ENCODE measurements at places on chromosomes 4 and X.

DNA sequence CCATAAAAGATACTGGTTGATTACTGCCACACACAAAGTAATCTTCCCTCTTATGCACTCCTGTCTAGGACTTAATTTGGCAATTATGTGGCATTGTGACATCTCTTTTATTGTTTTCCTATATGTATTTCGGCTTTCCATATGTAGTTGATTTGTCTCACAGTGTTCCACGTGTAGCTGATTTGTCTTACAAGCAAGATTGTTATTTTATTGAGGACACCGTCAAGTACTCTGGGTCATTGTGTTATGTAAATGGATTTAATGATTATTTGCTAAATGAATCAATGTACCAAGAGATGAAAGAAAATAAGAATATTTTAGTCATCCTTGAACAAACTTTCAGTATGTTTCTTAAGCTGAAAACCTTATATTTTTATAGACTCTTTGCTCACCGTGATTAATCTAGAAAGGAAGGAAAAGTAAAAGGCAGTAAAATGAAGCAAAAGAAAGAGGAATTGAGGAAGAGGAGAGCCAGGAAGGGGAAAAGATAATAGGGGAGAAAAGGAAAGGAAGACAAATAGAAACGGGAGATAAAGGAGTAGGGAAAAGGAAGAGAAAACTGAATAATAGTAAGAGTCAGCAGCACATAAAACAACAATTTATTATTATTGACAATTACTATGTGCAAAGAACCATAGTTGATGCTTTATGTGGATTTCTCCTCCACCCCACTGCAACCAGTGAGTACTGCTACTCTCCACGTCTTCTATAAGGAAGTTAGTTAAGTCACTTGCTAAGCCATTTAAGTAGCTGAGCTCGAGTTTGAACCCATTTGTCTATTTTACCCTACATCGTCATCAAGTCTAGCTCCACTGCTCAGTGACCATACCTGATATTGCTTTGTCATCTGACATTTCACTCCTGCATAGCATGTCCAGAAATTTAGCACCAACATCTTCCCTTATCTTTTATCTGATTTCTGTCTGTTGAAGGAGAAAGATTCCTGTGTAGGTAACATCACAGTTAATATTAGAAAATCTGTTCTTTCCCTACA is 336.5 kb downstream of the BMPR1B start:
- DNase-seq: no peak

DNA sequence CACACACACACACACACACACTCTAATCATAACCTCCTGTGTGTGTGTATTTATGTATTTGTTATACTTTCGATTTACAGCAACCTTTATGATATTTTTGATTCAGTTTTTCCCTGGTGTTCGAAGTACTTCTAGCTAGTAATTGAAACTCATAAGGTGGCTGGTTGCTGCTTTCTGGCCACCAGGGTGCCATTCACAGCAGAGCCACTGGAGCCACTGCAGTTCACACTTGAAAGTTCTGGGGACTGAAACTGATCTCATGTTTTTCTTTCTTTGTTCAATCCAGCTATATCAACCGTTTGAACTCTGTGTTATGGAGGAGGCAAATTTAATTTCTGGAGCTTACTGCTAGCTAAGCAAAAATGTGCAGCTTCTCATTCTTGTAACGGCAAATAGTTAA is 419.4 kb downstream of the ADGRL3 start:
- DNase-seq: no peak

GRCh38 chr4:108219998-108220397 is 51.3 kb upstream of the LEF1 start:
- DNase-seq: no peak

DNA sequence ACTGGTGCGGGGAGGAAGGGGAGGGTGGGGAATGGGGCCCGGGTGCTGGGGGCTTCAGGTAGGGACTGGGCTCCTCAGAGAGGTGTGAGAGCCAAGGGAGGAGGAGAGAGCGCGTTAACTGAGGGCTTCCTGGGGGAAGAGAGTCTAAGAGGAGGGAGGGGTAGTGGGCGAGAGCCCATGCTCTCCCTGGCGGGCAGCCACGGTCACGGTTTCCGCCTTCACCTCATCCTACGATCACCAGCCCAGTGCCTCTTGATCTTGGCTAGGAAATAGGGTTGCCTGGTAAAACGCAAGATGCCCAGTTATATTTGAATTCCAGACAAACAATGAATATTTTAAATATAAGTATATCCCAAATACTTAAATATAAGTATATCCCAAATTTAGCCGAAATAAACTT is 60.8 kb upstream of the GRPEL1 start:
- no peak for DNase-seq

DNA sequence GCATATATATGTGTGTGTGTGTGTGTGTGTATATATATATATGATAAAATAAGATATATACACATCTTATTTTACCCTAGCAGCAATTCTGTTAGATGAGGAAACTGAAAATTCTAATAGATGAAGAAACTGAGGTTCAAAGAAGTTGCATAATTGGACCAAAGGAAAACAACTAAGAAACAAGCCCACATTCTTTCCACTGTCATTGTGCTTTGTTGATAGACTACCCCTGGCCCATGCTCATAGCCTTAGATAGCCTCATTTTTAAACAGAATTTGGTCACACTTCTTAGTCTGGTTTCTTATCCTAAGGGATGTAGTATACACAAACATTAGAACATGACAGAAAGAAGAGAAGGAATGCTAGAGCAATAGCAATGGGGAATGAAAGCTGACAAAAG is 138.8 kb downstream of the NDST3 start:
- DNase-seq: no peak

DNA sequence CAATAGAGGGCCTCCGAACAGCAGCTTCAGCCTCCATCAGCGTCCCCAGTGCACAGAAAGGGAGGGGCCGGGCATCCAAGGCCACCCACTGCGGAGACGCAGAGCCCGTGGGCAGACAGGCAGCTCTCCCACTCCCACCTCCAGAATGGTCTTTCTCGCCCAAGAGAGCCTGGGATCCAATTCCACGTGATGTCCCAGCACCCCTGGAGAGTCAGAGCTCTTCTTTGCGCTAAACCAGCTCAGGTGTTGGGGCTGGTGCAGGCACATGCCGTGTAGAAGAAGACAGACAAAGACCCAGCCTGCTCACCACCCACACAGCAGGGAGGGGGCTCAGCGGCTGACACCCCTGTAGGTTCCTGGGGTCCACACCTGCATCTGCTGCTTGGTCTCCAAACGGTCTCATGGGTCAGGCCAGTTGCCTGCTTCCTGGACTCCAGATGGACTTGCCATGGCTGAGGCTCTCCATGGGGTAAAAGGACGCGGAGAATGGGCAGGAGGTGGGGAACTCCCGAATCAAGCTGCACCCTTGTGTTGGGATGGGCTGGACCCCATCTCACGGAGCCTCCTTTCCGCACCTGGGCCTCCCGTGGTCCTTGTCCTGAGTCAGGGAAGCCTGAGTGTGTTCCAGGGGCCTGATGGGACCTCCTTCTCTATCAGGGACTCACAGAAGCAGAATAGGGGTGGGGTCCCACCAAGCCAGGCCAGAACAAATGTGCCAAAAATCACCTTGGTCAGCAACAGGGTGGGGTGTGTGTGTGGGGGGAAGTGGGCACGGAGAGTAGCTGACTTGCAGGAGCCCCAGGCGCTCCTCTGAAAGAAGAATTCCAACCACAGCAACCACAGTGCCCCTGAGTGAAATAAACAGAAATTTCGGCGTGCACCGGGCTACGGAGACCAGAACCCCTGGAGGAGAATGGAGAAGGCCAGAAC is 11.6 kb upstream of the ASMTL start:
- peak; percentile 48 for DNase-seq

GRCh38 chr4:85672116-85672515 is 197.2 kb downstream of the ARHGAP24 start:
- DNase-seq: no peak

DNA sequence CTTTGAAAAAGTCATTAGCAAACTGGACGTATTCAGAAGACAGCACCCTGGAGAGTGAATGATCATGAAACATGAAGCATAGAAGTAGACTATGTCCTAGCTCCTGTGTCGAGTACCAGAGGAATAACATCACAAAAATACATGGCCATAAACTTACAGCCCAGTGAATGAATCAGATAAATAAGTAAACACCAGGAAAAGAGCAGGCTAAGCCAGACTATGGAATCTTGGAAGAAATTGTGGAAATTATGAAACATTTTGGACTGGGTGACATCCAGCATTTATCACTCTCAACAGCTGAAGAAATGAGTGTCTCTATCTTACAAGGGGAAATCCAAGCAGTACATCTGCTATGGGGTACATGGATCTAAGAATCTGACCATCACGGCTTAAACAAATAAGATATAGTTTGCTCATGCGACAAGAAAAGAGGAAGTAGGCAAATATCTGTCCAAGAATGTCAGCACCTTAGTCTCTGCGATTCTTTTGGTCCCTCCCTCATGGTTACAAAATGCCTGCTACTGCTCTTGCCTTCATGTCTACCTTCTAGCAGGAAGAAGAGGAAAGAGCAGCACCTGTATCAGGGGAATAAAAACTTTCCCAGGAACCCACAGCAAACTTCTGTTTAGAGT is 481.5 kb downstream of the BCOR start:
- DNase-seq: no peak

- DNase-seq: peak; percentile 55
These were observed 127.4 kb upstream of the RPL34 start for GRCh38 chr4:108492816-108493595.

GRCh38 chr4:123345935-123346300 is 50.7 kb upstream of the SPRY1 start:
- DNase-seq: no peak

DNA sequence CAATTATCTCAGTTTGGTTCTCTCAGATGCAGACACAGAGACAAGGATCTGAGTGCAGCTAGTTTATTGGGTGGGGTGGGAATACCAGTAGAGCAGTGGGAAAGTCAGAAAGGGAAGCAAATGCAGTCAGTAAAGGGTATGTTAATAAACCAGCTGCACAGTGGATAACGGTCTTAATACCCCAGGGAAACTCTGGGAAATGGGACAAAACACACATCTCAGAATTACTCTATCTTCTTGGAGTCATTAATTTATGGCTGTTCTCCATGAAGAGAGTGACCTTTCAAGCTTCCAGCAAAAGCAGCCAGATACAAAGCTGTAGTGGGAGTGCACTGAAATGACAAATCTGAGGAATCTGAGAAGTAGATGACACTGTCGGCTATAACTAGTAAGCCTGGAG is 73.3 kb upstream of the NALF2 start:
- no peak for DNase-seq

- no peak for DNase-seq
These were observed 30.2 kb downstream of the RBBP7 start for GRCh38 chrX:16839852-16840460.

- no peak for DNase-seq
These were observed 39.3 kb upstream of the FAM47B start for GRCh38 chrX:34903316-34903715.

DNA sequence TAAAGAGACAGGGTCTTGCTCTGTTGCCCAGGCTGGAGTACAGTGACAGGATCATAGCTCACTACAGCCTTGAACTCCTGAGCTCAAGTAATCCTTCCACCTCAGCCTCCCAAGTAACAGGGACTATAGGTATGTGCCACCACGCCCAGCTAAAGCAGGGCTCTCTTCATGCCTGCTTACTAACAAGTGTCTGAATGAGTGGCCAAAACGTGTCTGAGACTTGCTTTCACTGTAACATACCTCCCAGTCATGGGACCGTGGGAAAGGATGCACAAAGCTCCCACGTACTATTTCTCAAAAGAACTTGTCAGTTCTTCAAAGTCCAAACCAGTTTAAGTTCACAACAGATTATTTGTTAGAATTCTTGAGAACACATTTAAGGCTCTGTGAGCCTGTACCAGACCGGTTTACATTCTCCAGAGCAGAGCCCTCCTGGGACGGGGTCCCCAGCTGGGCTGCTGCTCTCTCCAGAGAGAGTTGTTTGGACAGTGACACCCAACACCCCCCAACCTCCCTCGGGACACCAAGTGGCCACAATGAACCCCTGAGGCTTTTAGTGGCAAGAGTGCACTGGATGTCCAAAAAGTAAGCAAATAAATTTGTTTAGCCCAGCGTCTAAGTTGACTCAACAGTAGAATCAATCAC is 24.1 kb downstream of the SH3KBP1 start:
- DNase-seq: no peak

DNA sequence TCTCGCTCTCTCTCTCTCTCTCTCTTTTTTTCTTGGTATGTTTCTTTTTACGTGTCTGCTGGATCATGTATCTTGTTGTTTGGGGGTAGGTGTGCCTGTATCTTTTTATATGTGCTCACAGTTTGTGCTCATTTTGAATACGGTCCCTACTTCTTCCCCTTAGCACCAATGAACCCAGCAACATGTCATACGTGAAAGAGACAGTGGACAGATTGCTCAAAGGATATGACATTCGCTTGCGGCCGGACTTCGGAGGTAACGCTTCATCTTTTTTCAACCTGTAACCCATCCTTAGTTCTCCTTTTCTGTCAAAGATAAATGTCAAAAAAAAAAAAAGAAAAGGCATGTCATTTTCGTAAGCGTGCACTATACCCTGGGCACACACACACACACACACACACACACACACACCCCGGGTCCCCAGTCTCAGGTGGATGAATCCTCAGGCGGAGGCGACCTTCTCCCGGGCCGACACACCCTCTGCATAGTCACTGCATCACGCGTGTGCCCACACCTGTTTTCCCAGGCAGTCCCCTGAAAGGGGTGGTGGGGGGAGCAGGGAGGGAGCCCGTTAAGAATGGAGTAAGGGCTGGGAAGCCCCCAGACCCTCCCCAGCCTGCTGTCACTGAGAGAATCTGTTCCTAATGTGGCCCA is 511 bp downstream of the GABRB1 start:
- DNase-seq: peak; percentile 4

GRCh38 chrX:30635630-30636029 is 17.6 kb upstream of the GK start:
- DNase-seq: peak; percentile 19

- no peak for DNase-seq
These were observed 160 bp downstream of the LCORL start for GRCh38 chr4:18021470-18021719.

GRCh38 chr4:86924811-86925210 is 10.0 kb upstream of the AFF1 start:
- no peak for DNase-seq

DNA sequence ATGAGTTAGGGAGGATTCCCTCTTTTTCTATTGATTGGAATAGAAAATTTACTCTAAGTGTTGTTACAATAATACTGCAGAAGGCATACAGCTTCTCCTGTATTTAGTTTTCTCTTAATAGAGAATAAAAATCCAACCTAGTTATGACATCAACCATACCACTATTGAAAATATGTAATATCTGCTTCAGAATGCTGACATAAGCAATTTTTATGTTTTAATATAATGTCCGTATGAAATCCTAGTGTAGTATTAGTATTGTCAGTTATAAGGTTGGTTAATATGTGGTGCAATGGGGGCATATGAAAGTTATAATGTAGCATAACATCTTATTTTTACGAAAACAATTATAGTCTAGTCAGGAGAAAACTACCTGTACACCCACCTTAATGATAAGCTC is 68.2 kb downstream of the HEPH start:
- no peak for DNase-seq

- peak; percentile 40 for DNase-seq
These were observed 561 bp downstream of the IRAK1 start for GRCh38 chrX:154019061-154019621.

GRCh38 chr4:185127021-185127925 is 15.8 kb upstream of the SLC25A4 start:
- no peak for DNase-seq

- DNase-seq: no peak
These were observed 4.8 kb downstream of the NOCT start for GRCh38 chr4:139020384-139020783.

- no peak for DNase-seq
These were observed 256.8 kb downstream of the TRIML1 start for GRCh38 chr4:188396037-188396436.
